Upper lobe of left lung (tissue), 6 donors: ENCODE measurements at places on chromosomes 1 and 21. TPM values are rescaled to one million over a fixed set of nuclear protein-coding genes. Genes with fewer than 3 reads are reported as not detected.

GRCh38 chr1:197915862-197916499, 1.2 kb upstream of the LHX9 start:
- H3K36me3 ChIP-seq: no peaks in the 10 kb centered on the region
- peak overlapping the region; percentile 23 for H3K4me3 ChIP-seq
- DNase-seq: no peak

KCNJ10 gene
- total RNA-seq: not detected

GRCh38 chr1:234889643-234890042, 239.0 kb downstream of the TOMM20 start:
- H3K27ac ChIP-seq: no peak overlapping the region
- H3K4me3 ChIP-seq: no peak overlapping the region
- no peak for DNase-seq

TMCC2 gene
- 1.3 TPM for total RNA-seq

CIART gene
- total RNA-seq: 14.7 TPM

- no peaks in the 10 kb centered on the region for H3K4me1 ChIP-seq
- peaks cover 50% of the 10 kb centered on the region for H3K36me3 ChIP-seq
- no peak for DNase-seq
- H3K27ac ChIP-seq: no peak overlapping the region
These were observed 6.8 kb upstream of the HAX1 start for GRCh38 chr1:154265586-154265985.

GPR52 gene
- 3.3 TPM for total RNA-seq

GRCh38 chr1:53585565-53585964, 126.4 kb downstream of the DMRTB1 start:
- no peak overlapping the region for H3K27ac ChIP-seq
- DNase-seq: no peak
- no peaks in the 10 kb centered on the region for H3K36me3 ChIP-seq
- H3K27me3 ChIP-seq: no peaks in the 10 kb centered on the region

- DNase-seq: peak; percentile 93
- H3K4me3 ChIP-seq: peak overlapping the region; percentile 50
- peak overlapping the region; percentile 87 for H3K27ac ChIP-seq
- H3K27me3 ChIP-seq: no peaks in the 10 kb centered on the region
- peaks cover 17% of the 10 kb centered on the region for H3K4me1 ChIP-seq
- no peaks in the 10 kb centered on the region for H3K36me3 ChIP-seq
These were observed 34.5 kb downstream of the SLC44A3 start for GRCh38 chr1:94854458-94855306.
